Breast epithelium (tissue), 4 donors: ENCODE measurements at places on chromosomes 4 and X. TPM values are rescaled to one million over a fixed set of nuclear protein-coding genes. Genes with fewer than 3 reads are reported as not detected.

GRCh38 chr4:41620594-41621256 lies 82.8 kb downstream of the LIMCH1 start:
- DNase-seq: no peak

SLIT2 gene
- 20.3 TPM for total RNA-seq

DNA sequence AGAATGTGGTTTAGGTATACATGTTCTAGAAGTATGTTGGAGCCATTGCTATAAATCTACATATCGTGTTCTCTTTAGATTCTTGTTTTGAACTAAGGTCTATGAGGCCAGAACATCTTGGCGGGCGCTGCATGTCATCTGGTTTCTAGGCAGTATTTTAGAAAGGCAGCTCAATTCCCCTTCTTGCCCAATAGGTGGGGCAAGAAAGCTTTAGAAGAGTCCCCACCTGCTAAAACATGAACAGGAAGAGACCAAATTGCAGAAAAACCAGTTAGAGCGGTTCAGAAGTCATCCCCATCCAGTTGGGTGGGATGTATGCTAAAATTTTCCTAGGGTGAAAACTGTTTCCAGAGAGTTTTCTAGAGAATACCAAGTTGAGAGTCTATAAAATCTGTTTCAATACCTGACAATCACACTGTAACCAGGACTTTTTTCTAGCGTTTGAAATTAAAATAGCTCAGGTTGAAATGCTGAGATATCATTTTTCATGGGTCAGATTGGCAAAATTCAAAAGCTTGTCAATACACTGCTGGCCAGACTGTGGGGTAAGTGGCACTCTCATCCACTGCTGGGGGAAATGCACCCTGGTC lies 17.5 kb upstream of the SH3KBP1 start:
- DNase-seq: no peak

SLC7A11 gene
- 0.16 TPM for total RNA-seq

EDA2R gene
- 7.0 TPM for total RNA-seq

ABCG2 gene
- total RNA-seq: 8.6 TPM

- no peak for DNase-seq
These were observed 1233.8 kb downstream of the NLGN4X start for GRCh38 chrX:4994855-4995254.

CLNK gene
- not detected for total RNA-seq

DNA sequence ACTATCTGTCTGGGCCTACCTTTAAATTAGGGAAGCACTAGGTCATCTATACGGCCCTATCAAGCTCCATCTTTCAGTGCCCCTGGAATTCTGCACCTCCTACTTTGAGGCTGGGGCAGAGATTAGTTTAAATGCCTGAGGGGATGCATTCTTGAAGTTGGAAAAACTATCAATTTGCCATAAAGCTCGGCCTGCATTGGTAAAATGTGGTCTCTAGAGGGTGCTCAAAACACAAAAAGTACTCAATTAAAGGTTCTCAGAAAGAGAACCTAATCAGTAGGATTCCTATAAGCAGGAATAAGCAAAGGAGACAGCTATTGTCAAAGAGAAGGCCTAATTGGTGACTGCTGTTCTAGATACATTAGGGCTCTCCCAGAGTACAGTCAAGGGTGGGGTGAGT lies 111.7 kb downstream of the AMER1 start:
- DNase-seq: no peak

DNA sequence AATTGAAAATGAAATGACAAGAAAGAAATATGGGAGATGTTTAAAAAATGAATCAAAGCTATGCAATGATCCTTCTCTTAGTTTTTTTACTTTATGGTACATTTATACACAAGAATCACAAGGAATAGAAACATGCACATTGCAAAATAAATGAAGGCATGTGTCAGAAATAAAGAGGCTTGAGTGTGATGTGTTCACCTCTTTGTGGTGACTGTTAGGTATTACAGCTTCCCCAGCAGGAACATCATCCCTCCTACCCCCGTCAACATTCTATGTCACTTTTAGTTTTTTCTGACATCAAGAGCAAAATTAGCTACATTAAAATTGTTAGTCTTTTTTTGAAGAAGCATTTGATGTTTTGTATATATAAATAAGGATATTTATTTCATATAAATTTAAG lies 214.8 kb downstream of the SLC4A4 start:
- DNase-seq: no peak

GRCh38 chr4:128606173-128606572 lies 203.3 kb upstream of the JADE1 start:
- no peak for DNase-seq

GRCh38 chrX:115966920-115967319 lies 203.6 kb upstream of the AGTR2 start:
- no peak for DNase-seq

DNA sequence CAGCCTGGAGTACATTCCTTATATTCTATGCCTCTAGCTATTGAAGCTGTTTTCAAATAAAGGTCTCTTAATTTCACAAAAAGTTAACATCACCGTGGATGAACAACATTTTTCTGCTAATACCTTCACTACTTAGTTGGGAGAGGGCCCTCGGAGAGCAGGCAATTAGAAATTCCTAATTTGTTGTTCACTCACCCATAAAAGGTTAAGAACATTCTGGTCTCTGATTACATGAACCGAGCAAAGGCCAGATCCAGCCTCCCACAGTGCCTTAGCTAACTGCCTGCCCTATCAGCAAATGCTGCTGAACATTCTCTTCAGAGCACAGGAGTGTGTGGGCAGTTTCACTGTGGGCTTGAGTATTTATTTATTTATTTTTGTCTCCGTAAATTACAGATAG lies 36.0 kb upstream of the TTC29 start:
- DNase-seq: no peak

DNA sequence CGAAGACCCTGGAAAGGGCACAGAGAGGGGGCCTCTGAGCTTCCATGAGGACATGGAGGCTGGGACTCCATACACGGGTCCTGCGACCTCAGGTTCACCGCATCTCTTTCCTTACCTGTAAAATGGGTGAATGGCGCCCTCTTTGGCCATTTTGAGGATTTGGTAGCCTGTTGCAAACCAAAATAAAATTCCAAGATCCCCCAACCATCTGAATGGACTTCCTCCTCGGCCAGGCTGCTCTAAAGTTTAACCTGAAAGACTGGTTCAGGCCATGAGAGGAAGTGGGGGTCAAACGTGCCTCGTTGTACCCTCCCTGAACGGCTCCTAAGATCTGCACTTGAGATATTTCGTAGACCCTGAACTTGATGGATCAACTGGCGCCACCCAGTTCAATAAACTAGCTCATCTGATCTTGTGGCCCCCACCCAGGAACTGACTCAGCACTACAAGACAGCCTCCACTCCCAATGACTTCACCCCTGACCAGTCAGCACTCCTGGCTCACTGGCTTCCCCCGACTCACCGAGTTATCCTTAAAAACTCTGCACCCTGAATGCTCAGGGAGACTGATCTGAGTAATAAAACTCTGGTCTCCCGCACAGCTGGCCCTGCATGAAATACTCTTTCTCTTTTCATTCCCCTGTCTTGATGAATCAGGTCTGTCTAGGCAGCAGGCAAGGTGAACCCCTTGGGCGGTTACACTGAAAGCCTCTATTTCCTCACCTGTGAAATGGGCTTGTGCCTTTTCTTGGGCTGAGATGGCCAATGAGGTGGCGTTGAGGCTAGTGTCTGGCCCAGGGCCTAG lies 32.9 kb upstream of the GPR78 start:
- DNase-seq: no peak

DNA sequence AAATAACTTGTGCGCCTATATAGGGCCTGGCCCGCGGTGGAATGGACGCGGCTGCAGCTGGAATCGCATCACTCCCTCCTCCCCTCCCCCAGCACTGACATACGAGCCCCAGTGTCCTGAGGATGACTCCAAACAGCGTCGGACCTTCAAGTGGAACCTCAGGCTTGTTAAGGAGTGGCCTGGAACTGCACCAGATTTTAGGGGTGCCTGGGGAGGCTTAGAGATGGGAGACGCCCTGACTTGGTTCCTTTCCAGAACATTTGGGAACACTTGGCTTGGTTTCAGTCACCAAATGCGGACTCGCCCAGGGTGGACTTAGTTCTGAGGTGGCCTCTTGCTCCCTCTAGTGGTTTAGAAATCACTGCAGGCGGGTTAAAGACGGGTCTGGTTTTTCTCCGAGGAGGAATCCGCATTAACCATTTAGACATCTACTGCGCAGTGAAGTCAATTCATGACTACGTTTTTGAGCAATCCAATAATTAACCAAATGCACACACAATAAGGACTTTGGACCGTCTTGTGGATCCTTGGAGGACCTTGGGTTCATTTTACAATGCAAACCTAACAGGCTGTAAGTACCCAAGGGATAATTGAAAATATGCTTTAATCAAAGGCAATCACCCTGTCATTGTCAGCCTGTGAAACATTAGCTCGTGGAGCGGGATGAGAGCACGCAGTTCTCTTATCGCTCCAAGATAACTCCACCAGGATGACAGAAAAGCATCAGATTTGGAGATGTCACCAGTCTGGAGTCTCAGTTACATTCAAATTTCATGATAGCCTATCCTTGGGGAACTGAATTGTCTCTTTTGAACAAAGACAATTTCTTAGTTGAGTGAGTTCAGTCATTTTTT lies 11.2 kb upstream of the PDGFRA start:
- DNase-seq: peak; percentile 67

GRCh38 chr4:41994461-41994985 lies 4.2 kb downstream of the SLC30A9 start:
- no peak for DNase-seq

DNA sequence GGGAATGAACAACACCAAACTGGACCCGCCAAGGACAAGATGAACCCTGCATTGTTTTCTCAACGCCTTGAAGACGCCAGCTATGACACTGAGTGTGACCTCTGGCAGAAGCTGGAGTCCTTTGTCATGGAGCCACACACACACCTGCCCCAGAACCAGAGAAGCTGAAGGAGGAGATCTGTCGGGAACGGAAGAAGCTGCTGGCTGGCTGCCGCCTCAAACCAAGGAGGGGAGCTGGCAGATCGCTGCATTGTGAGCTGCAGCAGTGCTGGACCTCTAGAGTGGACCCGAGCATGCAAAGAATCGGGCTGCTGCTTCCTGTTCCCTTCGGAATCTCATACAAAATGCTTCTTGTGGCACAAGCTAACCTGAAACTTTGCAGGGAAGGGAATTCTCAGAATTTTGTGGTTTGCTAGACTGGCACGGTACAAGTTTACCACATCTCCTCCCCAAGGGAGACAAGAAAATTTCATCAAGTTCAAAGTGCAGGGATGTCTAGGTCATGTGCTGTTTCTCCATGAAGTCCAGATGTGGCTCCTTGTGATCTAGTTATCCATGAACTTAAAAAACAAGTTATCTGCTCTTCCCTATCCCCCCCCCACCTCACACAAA lies 23.4 kb upstream of the GLRB start:
- DNase-seq: no peak

BTK gene
- total RNA-seq: 19.7 TPM

RNF128 gene
- 17.1 TPM for total RNA-seq

DCAF4L1 gene
- total RNA-seq: 0.33 TPM

GRCh38 chrX:57674861-57675260 lies 5.2 kb downstream of the NLRP2B start:
- no peak for DNase-seq

- DNase-seq: no peak
These were observed 77.9 kb downstream of the EGF start for GRCh38 chr4:109990261-109991257.

- DNase-seq: no peak
These were observed 1372.3 kb downstream of the STIM2 start for GRCh38 chr4:28232951-28233350.

- DNase-seq: no peak
These were observed 26.7 kb upstream of the FAM90A26 start for GRCh38 chr4:9143421-9144080.

MSX1 gene
- 8.5 TPM for total RNA-seq

- no peak for DNase-seq
These were observed 100.7 kb downstream of the NSUN7 start for GRCh38 chr4:40850496-40850895.

KLHL2 gene
- 38.0 TPM for total RNA-seq

DNA sequence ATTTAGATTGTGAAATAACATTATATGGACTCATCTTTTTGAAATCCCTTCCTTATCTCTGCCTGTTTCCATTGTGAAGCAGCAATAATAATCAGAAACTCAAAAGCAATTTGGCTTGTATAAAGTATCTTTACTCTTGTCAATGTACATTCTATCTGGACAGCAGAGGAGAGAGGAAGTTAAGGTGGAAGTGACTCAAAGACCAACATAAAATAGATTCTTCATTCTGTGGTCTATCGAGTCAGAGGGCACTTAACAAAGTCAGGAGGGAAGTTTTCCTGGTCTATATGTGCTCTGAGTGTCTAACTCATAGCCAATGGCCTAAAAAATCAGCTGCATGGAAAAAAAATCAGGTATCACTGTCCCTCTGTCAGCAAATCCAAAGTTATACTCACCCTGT lies 155.5 kb downstream of the EMCN start:
- DNase-seq: no peak

DNA sequence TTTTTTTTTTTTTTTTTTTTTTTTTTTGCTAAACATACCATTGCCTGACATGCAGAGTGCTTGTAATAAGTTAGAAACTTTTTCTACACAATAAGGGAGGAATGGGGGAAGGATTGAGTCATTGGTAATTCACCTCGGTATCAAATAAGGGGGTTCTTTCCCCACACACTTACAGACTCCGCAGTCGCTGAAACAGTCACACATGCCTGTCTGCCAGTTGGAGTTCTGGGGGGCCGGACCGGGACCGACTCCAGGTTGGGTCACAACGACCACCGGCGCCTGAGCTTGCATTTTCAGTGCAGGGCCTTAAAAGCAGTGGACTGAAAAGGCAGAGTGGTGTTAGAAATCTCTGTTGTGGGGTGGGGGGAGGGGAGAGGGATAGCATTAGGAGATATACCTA lies 6.9 kb downstream of the PLAC8 start:
- no peak for DNase-seq

DNA sequence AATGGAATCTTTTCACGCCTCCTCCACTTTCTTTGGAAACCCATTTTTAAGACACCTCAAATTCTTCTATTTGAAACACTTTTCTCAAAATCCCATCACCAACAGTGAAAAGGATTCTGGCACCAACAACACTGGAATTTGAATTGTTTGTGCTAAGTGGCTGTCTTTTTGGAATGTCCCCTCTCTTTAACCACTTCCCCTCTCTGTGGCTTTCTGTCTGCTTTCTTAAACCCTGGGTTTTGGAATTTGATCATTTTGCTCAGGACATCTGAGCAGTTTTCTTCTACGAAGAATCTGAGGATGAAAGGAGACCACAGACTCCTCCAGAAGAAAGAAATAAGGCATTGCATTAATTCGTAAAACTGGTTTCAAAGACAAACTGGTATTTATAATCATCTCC lies 89.0 kb downstream of the MXRA5 start:
- DNase-seq: no peak

DNA sequence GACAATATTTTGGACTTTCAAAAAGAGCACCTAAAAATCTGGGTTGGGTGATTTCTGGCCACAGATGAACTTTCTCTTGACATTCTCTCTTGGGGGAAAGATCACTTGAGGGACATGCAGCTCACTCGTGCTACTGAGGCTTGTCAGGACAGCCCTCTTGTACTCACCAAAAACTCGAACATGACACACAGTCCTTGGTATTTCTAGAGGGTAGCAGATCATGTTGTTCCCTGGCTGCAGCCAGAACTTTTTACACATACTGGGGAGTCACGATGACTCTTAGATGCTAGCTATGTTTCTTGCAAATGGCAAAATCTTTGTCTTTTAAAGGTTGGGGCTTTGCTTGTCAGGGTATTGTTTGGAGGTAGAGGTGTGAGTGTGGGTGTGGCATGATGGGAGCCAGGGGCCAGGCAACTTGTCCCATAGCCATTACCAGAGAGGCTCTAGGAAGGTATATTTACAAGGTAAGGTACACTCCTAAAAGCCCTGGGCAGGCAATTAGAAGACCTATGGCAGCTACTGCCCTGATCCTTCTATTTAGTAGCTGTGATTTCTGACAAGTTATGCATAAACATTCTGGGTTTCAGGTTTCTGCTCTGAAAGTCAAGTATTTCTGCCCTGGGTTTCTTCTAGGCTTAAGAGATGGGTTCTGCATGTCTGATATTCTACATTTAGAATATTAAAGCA lies 241.7 kb upstream of the TLL1 start:
- no peak for DNase-seq
